K562 (cell line): ENCODE measurements at places on chromosomes 3 and 15.

GRCh38 chr15:66039117-66039871 is 170.0 kb downstream of the RAB11A start:
- no peak for DNase-seq

- DNase-seq = no peak
Observed at GRCh38 chr15:40048211-40048792, 9.3 kb upstream of the SRP14 start.

DNA sequence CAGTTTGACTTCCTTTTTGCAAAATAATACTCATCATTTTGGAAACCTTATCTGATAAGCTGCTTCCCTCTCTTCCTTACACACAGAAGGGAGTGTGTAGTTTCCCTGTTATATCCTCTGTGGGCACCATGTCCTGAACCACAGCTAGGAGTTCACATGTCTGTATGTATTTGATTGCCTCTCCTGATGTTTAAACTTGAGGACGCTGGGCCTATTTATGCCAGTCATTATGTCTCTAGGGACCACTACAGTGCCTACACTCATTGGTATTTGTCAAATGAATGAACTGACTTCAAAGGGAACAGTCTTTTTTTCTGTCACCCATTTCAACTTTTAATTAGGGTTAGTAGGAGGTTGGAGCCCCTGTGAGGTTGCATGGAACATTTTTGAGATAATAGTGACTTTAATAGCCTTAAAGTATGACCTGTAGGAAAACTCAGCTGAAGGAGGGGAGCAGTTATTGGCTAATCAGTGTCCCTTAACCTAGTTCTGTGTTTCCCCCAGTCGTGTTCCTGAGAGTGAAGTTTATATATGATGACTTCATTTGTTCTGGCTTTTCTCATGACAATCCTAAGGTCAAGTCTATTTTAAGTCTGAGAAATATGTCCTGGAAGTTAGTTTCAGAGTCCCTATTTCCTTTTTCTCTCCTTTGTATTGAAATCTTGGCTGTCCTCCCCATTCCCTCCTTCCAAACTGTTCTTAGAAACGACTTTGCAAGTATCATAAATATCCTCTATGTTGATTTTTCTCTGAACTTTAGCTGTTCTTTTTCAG is 28.9 kb downstream of the PDE8A start:
- peak; percentile 30 for DNase-seq

DNA sequence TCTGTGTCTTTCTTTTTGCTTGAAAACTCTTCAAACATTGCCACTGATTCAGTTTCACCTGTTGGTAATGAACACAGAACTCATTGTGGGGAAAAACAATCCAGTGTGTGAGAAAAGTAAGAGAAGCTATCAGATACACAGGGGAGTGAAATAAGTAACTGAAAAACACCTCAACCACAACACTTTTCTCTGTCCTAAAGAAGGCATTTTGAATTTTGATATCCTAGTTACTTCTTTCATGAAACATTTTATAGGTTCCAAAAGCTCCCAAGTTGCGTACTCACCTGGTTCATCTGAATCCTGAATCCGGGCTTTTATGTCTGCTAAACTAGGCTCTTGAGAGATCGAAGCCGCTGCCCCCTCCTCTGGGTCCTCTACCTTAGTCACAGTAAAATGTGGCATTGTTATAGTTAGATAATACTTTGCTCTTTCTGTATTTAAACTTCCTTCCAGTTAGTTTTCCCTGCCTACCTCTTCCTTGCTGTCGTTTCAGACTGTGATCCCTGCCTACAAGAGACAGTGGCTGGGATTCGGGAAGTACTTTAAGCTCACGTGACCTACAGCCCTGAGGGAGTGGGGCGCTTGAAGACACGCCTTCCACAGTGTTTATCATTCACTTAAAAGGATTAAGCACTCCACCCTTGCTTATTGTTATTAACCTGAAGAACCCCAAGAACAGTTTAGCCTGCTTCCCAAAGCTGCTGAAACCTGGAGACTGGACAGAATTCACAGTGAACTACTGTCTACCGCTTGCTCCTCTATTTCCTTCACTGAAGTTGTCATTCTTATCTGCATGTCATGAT is 19.1 kb downstream of the SLC12A6 start:
- DNase-seq = peak; percentile 69

GRCh38 chr15:68843425-68844311 is 23.0 kb upstream of the ANP32A start:
- no peak for DNase-seq

- no peak for DNase-seq
Observed at GRCh38 chr3:20857636-20858035, 671.6 kb upstream of the SGO1 start.

DNA sequence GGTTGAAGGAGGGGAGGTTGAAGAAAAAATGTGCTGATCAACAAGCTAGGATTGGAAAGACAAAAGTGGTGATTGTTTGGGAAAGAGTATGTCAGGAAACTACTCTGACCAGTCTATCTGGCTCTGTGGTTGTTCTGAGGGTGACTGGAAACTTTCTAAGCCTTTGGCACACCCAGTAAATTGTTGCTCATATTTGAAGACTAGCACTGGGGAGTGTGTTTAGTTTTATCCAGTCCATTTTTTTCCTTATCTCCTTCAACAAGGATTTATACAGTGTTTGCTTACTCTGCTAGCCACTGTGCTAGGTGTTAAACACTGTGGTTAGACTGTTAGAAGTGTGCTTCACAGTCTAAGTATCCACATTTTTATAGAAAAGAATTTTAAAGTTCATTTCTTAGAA is 28.8 kb downstream of the PPM1L start:
- DNase-seq = no peak

- no peak for DNase-seq
Observed at GRCh38 chr3:83738202-83738601, 1220.6 kb upstream of the CADM2 start.

- no peak for DNase-seq
Observed at GRCh38 chr3:141346839-141347238, 21.5 kb upstream of the ZBTB38 start.

DNA sequence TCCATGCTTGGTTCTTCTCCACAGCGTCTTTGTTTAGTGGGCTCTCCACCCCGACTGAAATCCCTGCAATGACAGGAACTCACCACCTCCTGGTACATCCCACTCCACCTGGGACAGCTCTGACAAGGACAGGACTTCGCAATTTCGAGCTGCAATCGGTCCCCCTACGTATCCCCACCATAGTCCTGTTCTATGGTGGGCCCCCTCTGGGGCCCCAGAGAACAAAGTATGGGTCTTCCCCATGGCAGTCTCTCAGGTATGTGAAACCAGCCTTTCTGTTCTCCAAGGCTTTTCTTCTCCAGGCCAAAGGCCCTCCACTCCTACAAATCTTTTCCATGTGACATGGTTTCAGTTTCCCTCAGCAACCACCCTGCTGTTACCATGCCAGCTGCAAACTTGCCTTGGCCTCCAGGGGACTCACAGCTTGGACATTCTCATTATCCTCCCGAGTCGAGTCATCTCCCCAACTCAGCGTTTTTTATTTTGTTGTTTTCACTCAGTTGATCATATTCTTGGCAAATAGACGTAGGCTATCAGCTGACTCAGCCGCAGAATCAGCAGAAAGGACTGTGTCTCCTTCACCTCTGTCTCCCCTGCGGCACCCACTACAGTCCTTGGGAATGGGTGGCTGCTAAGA is 233.3 kb downstream of the OPA1 start:
- no peak for DNase-seq

DNA sequence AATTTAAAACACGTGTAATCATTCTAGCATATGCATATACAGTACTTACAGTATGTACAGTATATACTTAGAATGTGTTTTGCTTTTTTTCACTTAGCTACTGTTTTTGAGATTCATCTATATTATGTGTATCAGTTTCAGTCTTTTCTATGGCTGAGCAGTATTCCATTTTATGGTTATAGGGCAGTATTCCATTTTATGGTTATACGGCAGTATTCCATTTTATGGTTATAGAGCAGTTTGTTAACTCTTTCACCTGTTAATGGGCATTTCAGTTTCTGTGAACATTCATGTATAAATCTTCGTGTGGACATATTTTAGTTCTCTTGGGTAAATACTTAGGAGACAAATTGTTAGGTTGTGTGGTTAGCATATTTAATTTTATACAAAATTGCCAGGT is 40.9 kb downstream of the PDCD6IP start:
- DNase-seq = no peak

DNA sequence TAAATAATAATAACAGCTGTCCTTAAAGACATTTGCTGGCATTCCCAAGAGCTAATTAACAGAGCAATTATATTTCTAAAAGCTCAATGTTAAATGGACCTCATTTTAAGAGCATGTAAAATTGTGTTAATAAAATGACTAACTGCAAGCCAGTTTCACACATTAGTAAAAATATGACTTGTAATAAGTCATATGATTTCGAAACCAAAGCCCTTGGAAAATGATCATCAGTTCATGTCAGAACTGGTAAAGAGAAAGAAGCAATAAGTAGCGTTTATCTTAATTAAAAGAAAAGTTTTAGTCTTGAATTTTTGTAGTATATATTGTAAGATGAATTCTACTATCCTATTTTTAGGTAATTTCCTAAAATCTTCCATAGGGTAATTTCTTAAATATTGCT is 310.7 kb downstream of the CNTN3 start:
- no peak for DNase-seq

- no peak for DNase-seq
Observed at GRCh38 chr15:40567111-40567510, 2.0 kb upstream of the RPUSD2 start.

DNA sequence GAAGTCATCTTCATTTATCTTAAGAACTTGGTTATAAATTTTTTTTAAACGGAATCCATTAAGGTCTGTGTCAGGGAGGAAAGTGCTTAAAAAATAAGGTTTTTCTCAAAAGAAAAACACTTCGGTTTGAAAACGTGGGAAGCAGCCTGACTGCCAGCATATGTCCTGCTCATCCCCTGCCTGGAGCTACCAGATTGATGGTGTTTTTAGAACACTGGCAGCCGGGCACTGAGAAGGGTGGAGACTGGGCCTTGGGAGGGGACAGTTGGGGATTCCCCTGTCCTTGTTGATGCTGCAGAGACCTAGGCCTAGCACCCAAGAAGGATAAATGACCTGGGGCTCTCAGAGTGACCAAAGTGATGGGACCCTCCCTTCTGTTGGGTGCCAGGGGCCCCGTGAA is 296.9 kb downstream of the EPHB1 start:
- DNase-seq = no peak

GRCh38 chr3:187368251-187369088 is at the start of gene RTP4:
RTP4 (plus strand) TSS chr3:187368385; CDS start chr3:187368442, 57 bp downstream.
- no peak for DNase-seq

DNA sequence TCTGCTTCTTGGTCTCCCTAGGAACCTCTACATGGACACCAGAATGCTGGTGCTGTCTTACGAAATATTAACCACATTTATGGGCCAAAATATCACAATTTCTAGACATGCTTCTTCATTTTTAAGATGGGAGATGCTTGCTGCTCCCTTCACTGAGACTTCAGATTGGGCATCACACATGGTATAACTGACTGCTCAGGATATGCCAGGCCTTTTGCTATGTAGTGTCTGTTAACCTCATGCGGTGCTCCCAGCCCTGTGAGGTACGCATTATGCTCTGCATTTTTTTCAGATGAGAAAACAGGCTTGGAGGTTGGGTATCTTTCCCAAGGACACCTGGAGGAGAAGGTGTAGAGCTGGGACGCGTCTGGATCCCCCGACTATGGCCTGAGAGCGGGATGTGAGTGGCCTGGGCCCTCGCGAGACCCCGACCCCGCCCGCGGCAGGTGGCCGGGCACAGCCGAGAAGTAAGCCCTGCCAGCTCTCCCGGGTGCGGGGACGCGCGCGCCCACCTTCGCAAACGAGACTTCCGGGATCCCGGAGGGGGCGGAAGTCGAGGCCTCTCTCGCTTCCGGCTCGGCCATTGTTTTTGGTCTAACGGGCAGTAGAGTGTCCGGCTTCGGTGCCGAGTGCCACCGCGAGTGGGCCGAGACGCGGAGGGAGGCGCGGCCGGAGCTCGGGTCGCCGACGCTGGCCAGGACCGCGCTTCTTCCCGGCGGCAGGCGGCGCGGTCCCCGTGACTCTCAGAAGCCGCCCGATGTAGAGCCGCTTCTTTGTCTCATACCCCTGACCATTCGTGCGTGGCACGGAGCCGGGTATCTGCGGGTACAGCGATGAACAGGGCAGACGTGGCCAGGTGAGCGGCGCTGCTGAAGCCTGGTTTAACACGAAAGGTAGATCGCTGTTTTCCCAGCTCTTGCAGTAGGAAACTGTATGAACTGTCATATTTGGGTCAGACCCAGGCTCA is at the start of gene ZKSCAN7:
Gene ZKSCAN7, plus strand, starts transcription at position 568 of the 967 bp plus-strand sequence. CDS start 1,855 bp downstream, outside the sequence.
- no peak for DNase-seq

DNA sequence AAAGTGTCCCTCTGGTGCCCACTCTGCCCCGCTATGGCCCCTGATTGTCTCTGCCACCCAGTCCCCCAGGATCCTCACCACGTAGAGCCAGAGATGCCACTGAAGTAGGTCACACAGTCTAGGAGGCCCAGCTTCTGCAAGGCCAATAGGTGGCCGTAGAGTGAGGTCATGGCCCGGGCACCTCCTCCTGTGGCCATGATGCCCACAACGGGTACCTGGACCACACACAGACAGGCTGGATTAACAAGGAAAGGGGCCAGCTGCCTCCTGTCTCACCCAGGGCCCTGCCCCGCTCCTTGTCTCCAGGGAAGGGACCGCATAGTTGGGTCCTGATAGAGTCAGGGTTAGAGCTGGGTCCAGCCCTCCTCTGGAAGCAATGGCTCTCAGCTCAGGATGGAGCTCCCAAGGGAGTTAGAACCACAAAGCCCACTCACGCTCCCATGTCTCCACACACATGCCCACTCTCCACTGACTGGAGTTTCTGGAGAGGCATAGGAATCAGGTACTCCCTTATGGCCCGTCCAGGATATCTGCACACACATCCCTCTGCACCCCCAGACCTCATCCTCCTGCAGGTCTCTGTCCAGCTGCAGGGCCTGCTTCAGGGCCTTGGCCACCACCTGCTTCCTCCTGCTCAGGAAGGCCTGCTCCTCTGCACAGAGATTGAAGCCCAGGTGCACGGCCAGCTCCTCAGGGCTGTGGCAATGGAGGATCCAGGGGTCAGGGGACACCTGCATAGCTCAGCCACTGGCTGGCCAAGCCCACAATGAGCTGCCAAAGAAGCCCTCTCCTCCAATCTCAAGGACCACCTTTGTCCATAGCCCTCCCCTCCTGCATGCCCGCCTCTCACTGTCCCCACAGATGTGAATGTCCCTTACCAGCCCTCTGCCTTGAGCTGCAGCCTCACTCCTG is 13.2 kb downstream of the PLA2G4D start:
- no peak for DNase-seq

DNA sequence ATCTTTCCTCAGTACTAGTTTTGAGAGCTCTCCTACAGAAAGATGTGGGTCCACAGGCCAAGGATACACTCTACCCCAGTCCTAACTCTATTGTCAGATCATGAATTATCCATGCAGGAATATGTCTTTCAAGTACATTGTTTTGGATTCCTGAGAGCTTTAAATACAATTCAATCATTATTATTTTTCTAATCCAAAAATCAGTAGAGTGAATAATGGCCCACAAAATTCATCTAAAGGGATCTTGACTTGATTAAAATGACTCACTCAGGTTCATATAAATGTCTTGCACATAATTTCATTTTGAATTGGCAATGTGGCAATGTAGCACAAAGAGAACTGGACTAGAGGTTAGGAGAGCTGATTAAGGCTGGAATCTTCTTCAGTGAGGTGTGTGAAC is 93.9 kb downstream of the ZPLD1 start:
- DNase-seq = no peak

GRCh38 chr3:12759097-12759679 is at the start of gene TMEM40:
TMEM40 (minus strand) TSS chr3:12759259; CDS start chr3:12749832, 9,427 bp downstream.
- no peak for DNase-seq

- DNase-seq = no peak
Observed at GRCh38 chr3:126528800-126529541, 5.0 kb downstream of the CHST13 start.

- no peak for DNase-seq
Observed at GRCh38 chr3:35773417-35773816, 134.1 kb downstream of the ARPP21 start.
